Activated CD4-positive, CD25-positive, alpha-beta regulatory T cell treated with anti-CD3 and anti-CD28 coated beads, Interleukin-2, amount 50 U/mL, for 24 hours (primary cell): ENCODE measurements at places on chromosomes 1 and 21.
A peak's percentile ranks its signal among the peaks of the same experiment; 100 is the strongest.

- no peak for ATAC-seq
Observed at GRCh38 chr1:108017698-108018097, 52.7 kb upstream of the VAV3 start.

DNA sequence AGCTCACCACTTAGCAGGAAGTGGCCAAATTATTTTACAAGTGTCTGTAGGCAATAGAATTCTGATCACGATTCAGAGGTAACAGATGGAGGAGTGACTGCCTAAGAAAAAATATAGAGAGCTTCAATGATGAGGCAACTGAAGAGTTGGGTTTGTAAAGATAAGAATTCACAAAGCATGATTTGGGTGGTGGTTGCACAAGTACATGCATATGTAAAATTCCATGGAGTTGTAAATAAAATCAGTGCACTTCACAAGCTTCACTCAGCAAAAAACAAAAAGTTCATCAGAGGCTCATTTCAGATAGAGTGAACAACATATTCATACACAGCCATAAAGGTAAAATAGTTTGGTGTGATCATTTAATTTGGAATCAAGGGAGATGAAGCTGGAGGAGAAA is 10.9 kb downstream of the ANP32E start:
- no peak for ATAC-seq

- ATAC-seq = no peak
Observed at GRCh38 chr1:37108596-37109188, 74.4 kb upstream of the GRIK3 start.

- no peak for ATAC-seq
Observed at GRCh38 chr1:224791362-224791941, 138.0 kb upstream of the DNAH14 start.

GRCh38 chr1:52976183-52977035 is 49.3 kb downstream of the SCP2 start:
- ATAC-seq = no peak

DNA sequence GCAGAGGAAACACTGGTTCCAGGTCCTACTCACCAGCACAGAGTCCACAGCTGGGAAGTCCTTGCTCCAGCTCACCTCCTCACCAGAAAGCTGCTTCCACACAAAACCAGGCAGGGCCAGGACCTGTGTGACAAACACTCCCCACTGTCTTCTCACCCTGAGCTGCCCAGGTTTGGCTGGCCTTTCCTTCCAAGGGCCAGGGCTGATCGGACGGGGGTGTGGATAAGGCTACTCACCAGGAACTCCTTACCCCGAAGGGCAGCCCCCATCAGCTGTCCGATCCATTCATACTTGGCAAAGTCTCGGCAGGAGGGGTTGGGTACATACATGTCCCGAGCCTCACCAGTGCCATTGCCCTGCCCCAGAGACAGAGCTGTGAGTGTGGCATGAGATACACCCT is 5.4 kb downstream of the HECTD3 start:
- ATAC-seq = no peak

DNA sequence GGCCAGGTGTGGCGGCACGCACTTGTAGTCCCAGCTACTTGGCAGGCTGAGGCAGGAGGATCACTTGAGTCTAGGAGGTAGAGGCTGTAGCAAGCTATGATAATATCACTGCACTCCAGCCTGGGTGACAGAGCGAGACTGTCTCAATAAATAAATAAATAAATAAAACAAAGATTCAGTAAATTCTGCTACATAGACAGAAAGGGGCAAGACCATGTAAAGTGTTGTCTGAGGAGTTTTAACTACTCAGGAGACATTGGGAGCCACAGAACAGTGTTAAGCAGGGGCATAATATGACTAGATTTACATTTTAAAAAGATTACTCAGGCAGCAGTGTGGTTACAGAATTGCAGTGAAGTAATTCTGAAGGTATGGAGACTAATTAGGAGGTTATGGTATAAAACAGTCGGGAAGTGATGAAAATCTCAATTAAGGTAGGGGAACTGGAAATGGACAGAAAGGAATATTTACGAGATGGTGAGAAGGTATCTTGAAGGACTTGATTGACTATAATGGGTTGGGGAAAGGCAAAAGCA is 94.7 kb downstream of the ATP1B1 start:
- no peak for ATAC-seq

- ATAC-seq = no peak
Observed at GRCh38 chr1:113999233-113999632, 20.0 kb downstream of the OLFML3 start.

- ATAC-seq = no peak
Observed at GRCh38 chr1:41387667-41388091, 26.4 kb downstream of the FOXO6 start.

DNA sequence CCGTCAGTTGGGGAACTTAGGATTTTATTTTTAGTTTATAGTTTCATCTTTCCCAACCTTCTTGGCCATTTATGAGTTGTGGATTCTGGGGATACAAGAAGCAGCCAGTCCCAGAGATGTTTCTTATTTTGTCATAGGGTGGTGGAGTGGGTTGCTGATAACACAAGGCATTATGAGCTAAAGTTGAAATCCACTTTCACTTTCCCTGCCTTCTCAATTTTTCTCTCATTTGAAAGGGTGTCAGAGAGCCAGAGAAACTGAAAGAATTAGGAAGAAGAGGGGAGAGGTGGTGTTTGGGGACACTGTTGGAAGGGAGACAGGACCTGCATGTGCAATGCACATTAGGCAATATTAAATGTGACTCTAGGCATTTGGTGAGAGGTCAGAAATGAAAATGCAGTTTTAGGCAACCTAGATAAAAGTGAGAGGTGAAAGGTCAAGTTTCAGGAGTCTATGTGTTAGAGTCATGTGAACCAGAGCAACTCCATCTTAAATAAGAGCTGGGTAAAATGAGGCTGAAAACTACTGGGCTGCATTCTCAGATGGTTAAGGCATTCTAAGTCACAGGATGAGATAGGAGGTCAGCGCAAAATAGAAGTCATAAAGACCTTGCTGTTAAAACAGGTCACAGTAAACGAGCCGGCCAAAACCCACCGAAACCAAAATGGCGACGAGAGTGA is 71.1 kb upstream of the F3 start:
- ATAC-seq = no peak

- no peak for ATAC-seq
Observed at GRCh38 chr1:159007726-159008125, 2.0 kb upstream of the IFI16 start.

DNA sequence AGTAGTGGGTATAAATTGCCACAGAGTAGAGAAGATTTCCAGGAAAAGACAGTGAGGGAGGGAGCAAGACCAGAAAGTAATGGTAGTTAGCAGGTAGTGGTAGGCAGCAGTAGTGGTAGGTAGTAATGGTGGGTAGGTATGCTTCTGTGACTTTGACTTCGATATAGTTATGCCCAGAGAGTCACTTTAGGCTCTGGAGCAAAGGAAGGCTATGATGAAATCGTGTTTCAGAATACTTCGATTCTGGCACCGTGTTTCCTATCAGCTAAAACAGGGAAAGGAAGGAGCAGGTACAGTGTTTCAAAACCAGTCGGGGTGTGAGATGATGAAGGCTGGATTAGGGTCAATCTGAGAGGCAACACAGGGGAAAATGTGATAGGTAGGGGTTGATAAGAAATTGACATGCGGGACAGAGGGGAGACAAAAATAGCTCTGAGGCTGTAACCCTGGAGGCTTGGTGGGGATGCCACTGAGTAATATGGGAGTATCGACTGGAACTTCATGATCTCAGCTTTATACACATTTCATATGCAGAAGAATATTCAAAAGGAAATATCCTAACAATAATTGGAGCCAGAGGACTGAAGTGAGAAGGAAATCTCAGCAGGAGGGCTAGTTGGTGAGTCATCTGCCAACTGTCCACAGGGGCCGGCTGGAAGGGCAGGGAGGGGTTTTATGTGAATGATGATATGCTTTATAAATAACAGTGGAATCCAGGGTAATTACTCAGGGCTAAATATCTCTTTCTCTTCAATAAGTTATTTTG is 25.2 kb upstream of the TRIM45 start:
- ATAC-seq = no peak

GRCh38 chr1:39751595-39751994 is 12.9 kb downstream of the PPIE start:
- no peak for ATAC-seq

- ATAC-seq = no peak
Observed at GRCh38 chr1:178798232-178798861, 72.5 kb downstream of the ANGPTL1 start.

DNA sequence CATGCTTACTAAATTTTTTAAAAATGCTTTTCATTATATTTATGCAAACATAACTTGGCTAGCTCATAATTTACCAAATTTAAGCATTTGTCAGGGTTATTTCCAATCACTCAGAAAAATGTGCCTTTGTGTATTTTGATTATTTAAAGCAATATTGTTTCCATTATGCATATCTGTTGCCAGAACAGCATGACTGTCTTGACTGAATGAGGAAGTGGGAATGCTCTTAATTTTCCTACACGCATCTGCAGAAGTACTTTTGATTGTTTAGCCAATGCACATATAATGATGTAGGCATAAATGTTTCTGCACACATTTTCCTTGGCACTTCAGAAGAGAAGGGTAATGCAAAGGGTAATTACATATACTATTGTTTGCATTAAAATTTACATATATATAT is 92.5 kb upstream of the ADGRL2 start:
- ATAC-seq = no peak

GRCh38 chr1:24167008-24167407 is 20.1 kb downstream of the IFNLR1 start:
- ATAC-seq = no peak

DNA sequence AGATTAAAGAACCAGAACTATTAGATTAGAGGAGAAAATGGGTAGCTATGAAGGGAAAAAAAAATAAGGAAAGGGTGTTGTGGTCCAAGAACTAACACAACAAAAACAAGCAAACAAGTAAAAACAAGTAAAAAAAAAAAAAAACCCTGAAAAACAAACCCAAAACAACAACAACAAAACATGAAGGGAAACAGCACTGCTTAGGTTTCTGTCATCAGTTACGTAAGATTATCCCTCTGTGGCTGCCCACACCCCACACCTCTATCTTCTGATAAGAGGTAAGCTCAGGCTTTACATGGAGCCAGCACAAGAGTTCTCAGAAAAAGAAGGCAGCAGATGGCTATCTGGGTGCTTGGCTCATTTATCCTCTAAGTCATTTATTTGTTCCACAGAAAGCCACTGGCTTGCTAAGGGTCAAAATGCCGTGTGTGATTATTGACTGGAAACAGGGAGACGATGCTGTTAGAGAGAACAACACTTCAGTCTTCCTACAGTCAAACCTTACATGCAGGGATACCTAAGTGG is 57.5 kb downstream of the KIAA0319L start:
- peak; percentile 78 for ATAC-seq

GRCh38 chr21:25025596-25025995 is 581.7 kb downstream of the MRPL39 start:
- ATAC-seq = no peak

- ATAC-seq = no peak
Observed at GRCh38 chr21:35208104-35208503, 159.0 kb upstream of the RUNX1 start.

DNA sequence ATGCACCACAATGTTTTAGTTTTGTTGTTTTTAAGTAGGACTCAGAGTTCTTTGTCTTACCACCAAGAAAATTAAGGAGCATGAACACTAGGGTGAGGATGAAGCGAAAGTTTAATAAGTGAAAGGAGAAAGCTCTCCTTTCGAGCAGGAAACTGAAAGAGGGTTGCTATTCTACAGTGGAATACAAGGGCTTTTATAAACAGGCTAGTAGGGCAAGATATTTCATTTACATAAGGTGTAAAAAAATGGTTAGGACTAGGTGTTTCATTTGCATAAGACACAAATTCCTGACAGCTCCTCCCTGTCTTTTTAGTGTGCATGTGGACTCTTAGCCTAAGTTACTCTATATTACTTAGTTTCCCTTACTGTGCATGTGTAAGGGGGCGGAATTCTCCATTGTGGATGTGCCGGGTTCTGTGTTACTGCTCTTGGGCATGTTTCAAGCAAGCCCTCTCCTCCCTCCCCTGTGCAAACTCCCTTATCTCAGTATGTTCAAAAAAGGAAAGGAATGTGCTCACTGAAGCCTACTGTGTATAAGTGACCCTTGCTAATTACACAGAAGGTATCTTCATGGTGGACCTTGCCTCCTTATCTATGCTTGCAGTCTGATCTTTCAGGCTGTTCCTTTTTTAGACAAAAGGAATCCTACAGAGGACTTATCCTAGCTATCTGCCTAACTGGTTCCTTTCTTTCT is 7.3 kb downstream of the TSHB start:
- no peak for ATAC-seq

GRCh38 chr1:45995298-45995697 is 137.1 kb downstream of the PIK3R3 start:
- ATAC-seq = no peak

DNA sequence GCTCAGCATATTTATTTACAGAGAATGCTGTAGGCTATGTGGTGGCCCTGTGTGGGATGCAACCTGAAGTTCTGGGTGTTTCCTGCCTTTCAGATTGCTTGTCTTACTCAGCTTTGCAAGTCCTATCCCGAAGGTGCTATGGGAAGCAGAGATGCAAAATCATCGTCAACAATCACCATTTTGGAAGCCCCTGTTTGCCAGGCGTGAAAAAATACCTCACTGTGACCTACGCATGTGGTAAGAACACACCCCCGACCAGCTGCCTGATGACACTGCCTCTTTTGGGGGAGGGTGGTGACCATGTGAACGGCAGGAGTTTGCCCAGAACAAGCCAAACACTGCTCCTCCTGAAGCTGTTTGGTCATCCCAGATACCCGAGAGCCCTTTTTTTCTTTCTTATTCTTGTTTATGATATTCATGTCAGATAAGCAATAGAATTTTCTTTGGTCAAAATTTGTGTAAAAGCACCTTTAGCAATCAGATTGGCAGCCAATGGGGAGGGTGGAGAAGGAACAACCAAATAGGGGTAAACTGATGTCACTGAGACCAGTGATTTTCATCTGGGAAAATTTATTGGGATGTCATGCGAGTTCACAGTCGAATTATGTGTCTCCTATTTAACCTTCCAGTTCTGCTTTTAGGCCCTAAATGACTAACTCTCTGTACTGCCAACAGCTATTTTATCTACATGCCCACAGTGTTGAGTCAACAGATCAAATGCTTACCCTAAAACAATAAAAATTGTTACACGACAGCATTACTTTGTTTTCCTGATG is 82.6 kb downstream of the EVA1C start:
- ATAC-seq = no peak

DNA sequence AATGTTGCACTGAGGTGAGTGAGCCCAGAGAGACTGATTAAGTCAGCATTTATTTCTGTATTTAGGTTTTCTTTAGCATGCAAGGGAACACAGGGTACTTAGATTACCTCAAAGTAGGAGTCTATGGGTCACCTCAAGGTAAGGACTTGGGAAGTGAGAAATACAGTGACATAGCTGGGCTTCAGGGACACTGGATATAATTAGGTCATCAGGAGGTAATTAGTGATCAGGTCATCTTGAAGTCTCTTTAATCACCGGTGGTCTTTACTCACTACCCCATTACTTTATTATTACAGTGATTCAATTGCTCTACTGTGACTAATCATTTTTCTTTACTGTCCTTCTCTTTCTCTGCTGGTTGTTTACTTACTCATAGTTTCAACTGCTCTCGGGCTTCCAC is 59.9 kb upstream of the KCNK1 start:
- ATAC-seq = no peak
